ENCODE measurements at places on chromosomes 16 and 17.

DNA sequence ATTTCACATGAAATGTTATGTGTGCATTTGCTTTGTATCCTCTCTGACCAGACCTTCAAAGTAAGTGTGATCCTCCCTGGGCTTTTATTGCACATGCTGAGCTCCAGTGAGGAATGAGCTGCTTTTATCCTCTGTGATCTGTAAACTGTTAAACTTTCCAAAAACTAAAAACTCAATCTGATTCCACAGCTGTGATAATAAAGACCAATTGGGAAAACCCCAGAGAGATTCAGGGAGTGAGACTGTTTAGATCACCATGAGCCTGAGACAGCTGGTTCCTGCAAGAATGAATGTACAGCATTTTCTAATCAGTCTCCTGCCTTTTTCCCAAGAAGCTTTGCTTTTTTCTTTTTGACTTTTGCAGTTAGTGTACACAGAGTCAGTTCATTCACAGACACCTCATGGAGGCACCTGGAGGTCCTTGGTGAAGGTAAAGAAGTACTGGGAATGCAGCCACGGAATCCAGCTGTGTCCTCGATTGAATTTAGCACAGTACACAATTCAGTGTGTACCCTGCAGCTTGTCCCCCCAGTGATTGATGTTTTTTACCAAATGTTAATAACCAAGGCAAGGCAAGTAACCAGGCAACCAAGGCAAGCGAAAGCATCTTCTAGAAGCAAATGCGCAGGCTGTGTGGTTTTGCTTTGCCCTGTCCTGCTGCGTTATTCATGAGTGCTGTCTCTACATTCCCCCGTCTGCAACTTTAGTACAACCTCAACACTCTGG is 182.6 kb downstream of the LGALS9B start:
- H3K4me1 ChIP-seq, result peaks cover 17% of the 10 kb centered on the region
- H3K27ac ChIP-seq, result no peak overlapping the region
- no peaks in the 10 kb centered on the region for H3K27me3 ChIP-seq
- no peak overlapping the region for H3K4me3 ChIP-seq
- DNase-seq, result no peak

GRCh38 chr16:2779978-2780898 is 3.2 kb upstream of the ELOB start:
- no peak for DNase-seq
- H3K27ac ChIP-seq, result peak overlapping the region; percentile 49
- H3K27me3 ChIP-seq, result peaks cover 5% of the 10 kb centered on the region
- H3K36me3 ChIP-seq, result peaks cover 5% of the 10 kb centered on the region

DNA sequence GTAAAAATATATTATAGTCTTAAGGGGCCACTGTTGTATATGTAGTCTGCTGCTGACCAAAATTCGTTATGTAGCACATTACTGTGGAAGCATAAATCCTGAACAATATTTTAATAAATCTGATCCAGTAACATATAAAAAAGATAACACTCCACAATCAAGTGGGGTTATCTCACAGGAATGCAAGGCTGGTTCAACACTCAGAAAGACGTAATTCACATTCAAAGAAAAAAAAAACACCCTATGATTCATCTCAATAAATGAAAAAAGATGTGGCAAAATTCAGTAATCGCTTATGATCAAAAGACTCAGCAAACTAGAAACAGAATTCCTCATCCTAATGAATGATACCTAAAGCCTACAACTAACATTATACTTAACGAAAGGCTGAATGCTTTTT is 47.8 kb downstream of the CREBBP start:
- peaks cover 7% of the 10 kb centered on the region for H3K4me1 ChIP-seq
- H3K36me3 ChIP-seq, result peaks cover 45% of the 10 kb centered on the region
- no peak for DNase-seq
- H3K27me3 ChIP-seq, result no peaks in the 10 kb centered on the region
- no peak overlapping the region for H3K27ac ChIP-seq

- no peaks in the 10 kb centered on the region for H3K4me1 ChIP-seq
- DNase-seq, result no peak
- no peaks in the 10 kb centered on the region for H3K36me3 ChIP-seq
- no peaks in the 10 kb centered on the region for H3K27me3 ChIP-seq
- H3K4me3 ChIP-seq, result no peak overlapping the region
These were observed 29.5 kb downstream of the PMFBP1 start for GRCh38 chr16:72142476-72142875.

Measured in T-helper 2 cell treated with Interferon-gamma antibody and Interleukin-4, amounts not matched to agents 5 μg/mL and 100 μg/mL, for 36 hours (primary cell).